Stimulated activated CD4-positive, alpha-beta T cell treated with anti-CD3 and anti-CD28 coated beads, Interleukin-4, amount 100 ng/mL, for 1 hour (primary cell): ENCODE measurements at places on chromosomes 7 and 10.

GRCh38 chr10:129605266-129605985 is 138.4 kb downstream of the MGMT start:
- no peak for DNase-seq

DNA sequence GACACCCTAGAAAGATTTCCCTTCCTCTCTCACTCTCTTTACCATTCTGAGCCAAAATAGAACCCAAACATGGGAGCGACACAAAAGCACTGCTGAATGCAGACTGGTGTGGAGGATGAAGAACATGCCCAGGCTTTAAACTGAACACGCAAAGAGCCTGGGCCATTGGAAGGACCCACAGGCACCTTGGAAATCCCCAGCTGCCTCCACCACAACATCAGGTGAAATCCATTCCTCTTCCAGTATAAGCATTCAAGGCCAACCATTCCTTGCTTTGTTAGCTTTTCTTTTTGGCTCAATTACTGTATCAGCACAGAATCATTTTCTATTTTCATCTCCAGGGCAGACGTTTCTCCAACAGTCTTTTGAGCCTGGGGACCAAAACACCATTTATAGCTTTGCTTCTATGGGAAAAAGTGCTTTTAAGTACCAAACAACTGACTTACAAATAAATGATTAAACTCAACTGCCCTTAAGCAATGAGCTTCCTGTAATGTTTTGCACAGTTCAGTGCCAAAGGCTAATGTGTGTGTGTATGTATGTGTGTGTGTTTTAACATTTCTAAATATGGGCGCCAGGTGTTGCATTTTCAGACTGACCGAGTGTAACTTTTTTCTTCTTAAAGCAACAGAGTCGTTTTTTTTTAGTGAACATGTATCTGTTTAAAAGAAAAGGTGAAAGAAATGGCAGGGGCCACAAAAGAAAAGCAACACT is 16.2 kb upstream of the BLNK start:
- DNase-seq: no peak

GRCh38 chr7:1144269-1144771 is 15.7 kb downstream of the ZFAND2A start:
- no peak for DNase-seq

- no peak for DNase-seq
These were observed 171.5 kb downstream of the AKR1D1 start for GRCh38 chr7:138247568-138248333.

DNA sequence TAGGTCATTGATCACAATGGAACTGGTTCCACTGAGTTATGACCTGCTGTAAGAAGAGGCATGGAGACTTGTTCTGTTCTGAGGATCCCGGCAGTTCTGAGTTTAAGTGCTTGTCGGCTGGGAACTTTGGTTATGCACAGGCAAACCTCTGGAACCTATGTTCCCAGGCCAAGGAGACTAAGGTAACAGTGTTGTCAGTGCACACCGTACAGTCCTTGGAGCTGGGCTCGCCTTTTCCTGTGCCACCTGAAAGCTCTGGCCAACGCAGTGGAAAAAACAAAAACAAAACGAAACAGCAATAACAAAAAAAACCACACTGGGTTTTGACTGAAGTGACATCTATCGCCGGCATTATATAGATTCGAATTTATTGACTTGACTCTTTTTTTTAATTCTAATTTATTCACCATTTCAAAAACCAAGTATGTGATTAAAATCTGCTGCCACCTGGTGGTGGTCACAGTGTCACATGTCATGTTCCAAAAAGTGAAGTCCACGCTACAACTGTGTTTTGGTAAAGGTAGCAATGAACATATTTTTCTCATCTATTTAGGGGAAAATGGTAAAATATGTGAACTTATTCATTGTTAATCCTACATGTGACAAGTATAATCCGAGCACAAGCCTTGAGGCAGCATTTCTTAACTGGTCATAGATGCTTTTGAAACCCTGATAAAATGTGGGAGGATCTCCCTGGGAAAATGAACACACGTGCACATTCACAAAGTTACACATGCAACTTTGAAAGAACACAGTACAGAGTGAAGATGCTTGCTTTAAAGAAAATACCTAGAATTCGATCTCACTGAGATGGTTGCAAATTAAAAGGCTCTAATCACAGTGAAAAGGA is 113.8 kb upstream of the PPP2R2D start:
- DNase-seq: peak; percentile 15

- no peak for DNase-seq
These were observed 26.6 kb upstream of the ASCC1 start for GRCh38 chr10:72242675-72243074.
